NCI-H226 (cell line): ENCODE measurements at places on chromosomes 4 and X.

DNA sequence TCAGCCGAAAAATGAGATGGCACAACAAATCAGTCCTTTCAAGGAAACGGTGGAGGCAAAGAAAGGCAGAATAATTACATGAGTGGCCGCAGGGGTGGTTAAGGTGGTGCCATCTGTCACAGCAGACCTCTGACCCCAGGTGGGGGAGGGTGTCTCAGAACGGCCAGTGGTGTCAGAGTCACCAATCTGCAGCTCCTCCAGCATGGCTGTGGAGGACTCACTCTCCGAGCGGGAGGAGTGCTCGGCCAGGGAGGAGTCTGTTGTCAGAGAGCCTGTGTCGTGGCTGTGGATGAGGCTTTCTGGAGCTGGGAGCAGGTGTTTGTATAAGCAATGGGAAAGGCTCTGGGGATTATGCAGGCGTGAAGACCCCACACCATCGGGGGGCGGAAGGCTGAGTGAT is 130.3 kb upstream of the PDLIM3 start:
- no peak for DNase-seq

DNA sequence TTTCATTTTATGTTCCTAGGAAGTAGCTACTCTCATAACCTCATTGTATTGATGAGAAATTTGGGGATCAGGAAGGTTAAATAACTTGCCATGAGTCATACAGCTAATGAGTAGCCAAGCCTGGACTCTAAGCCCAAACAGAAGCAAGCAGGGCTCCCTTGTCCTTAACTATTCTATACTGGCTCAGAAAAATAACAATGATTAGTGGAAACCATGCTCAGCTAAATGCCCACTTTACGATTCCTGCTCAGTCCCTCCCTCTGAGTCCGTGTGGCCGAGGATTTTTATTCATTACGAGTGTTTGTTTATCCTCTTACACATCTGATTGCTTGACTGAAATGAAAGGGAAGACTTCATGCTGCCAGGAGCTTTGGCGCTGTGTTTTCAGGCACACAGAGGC is 100.9 kb downstream of the SLC34A2 start:
- DNase-seq: no peak

- DNase-seq: no peak
These were observed 105.9 kb downstream of the COL4A6 start for GRCh38 chrX:108332281-108332680.

DNA sequence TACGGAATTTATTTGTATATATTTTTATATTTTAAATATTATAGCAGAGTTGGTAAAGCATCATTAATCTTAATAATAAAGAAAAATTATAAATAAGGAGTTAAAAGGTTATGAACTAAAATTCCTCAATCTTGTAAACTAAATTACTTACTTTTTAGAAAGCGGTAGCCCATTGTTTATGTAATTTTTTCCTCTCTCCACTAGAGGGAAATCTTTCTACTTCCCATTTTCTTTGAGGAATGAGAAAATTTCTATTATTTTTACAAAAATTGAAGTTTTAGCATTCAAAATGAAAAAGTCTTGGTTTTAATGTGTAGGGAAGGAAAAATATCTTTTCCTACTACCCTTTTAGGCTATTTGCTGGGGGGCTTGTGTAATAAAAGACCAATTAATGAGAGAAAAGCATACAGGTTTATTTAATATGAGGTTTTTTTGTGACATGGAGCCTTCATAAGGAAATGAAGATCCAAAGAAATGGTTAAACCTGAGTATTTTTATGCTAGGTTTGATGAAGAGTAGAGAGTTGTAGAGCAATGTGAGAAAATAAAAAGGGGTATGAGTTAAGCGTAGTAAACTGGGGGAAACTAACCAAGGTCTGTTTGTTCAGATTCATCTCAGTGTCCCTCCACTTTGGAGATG is 68.7 kb upstream of the ADAD1 start:
- no peak for DNase-seq

GRCh38 chrX:152733261-152733975 is at the start of the genes CSAG1 and MAGEA12:
TSS of gene CSAG1 (minus strand) at chrX:152733721. CDS start at chrX:152732460, 1,261 bp downstream.
TSS of gene MAGEA12 (plus strand) at chrX:152733757. CDS start at chrX:152736162, 2,405 bp downstream.
- no peak for DNase-seq

- no peak for DNase-seq
These were observed 1.1 kb upstream of the PHOX2B start for GRCh38 chr4:41749631-41750039.

- DNase-seq: no peak
These were observed 13.7 kb upstream of the AREG start for GRCh38 chr4:74431113-74431826.

- no peak for DNase-seq
These were observed 55.9 kb upstream of the GABRA2 start for GRCh38 chr4:46445710-46446314.

GRCh38 chrX:108833993-108834392 is 97.6 kb upstream of the IRS4 start:
- no peak for DNase-seq

GRCh38 chr4:3481113-3481531 is 18.0 kb downstream of the DOK7 start:
- no peak for DNase-seq

- DNase-seq: peak; percentile 36
These were observed 22.1 kb downstream of the YIPF7 start for GRCh38 chr4:44629280-44629866.

GRCh38 chr4:163556177-163556576 is 61.7 kb downstream of the TMA16 start:
- no peak for DNase-seq
